ENCODE measurements at places on chromosomes 7 and 10.

- DNase-seq = no peak
Observed at GRCh38 chr10:84606428-84606827, 278.0 kb downstream of the CCSER2 start.

GRCh38 chr7:80629023-80629422 is 9.4 kb upstream of the CD36 start:
- no peak for DNase-seq

DNA sequence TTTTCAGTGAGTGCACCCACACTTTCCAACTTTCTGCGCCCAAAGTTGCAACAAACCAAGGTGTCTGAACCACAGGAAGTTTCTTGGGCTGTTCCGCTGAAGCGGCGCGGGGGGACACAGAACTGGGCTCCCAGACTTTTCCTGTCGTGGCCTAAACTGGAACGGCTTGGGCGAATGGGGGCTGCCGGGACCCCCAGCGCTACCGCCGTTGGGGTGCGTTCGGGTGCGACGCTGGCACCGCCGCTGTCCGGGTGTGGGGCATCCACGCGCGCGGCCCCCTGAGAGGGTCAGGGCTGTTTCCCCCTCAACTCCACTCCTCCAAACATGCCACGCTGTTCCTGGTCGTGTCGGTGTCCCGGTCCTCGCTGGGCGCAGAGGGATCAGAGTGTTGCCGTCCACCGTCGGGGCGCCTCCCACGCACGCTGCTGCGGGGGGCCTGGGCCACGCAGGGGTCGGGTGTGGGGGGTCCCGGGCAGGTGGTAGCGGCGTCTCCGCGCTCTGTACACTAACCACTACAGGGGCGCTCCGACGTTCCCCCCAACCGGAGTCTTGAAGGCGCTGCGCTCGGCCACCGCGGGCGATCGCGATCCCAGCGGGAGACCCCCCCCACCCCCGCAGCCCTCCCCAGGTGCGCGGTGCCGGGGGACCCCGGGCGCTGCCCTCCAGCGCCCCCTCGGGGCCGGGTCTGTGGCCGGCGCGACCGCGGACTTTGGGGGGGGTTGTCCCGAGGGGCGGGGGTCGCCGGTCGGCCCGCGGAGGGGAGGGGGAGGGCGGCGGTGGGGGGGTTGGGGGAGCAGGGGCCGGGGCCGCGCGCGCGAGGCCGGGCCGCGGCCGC is 2.2 kb upstream of the CUX1 start:
- peak; percentile 60 for DNase-seq

DNA sequence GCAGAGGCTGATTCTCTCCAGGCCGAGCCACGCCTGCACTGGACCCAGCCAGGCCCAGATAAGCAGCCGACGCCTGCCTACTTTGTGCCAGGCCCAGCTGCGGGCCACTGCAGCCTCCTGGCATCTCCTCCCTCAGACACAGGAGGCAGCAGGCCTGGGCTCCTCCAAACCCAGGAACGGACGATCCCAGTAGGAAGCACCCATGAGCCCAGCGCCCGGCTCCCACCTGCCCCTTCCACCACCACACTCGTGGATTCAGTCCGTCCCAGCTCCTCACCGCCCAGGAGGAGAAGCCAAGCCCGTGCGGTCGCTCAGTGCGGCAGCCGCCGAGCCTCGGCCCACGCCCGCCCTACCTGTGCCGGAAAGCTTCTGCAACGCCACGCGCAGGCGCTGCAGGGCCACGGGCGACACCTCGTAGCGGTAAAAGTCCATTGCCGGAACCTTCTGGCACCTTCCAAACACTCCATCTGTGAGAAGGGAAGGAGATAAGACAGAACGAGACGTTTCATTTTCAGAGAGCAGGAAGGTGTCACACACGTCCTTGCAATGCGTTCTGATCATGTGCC is 271.1 kb downstream of the PTPRN2 start:
- DNase-seq = no peak

GRCh38 chr10:15879058-15879457 is 18.8 kb upstream of the MINDY3 start:
- no peak for DNase-seq

- DNase-seq = no peak
Observed at GRCh38 chr10:1022413-1022812, 3.2 kb downstream of the IDI2 start.

DNA sequence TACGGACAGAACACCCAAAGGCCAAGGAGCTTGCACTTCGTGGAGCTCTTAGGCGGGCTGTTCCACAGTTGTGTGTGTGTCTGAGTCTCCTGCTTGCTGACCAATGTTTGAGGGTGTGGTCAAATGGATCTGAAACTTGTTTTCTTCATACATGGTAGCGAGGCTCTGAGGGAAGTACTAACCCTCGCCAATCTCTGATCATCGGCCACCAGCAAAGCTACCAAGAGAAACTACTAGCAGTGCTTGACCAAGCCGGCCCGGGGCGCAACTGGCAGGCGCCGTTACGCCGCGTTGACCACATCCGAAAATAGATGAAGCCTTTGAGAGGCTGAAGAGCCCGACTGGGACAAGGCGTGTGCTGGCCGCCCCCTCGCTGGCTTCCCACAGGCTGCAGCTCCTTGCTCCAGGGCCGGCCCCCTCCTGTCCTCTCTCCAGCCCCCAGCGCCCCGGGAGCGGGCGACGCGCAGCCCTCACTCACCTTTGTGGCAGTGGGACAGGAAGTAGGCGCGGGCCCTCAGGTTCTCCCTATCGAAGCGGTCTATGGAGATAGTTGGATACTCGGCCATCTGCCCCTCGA is 384 bp downstream of the DCLRE1C start:
- DNase-seq = no peak

GRCh38 chr10:3094609-3095036 is 27.3 kb downstream of the PFKP start:
- no peak for DNase-seq

DNA sequence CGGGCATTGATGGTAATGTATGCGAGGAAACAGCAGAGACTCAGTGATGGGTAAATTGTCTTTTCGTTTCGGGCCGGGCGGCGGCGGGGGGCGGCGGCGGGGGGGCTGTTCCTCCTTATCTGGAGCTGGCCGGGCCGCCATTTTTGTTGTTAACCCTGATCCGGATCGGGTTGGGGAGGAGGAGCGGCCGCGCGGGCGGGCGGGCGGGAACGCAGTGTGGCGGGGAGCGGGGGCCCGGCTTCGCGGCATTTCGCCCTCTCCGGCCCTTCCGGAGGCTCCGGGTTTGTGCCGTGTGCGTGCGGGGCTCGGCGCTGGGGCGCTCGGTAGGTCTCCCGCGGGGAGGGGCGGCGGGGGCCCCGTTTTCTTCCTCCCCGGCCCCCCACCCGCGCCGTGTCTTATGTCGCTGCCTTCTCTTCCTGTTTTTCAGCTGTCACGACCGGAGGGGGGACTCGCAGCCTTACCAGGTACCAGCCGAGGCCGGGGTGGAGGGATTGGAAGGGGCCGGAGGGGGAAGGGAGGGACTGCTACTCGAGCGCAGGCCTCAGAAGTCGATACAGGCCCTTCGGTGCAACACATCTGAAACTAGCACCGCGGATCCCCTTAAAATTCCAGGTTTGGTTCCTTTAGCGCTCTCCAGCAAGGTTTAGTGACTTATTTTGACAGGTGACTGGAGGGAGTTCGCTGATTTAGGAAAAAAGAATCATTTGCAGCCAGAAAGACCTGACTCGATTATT is 820 bp downstream of the WAC start:
- peak; percentile 50 for DNase-seq

DNA sequence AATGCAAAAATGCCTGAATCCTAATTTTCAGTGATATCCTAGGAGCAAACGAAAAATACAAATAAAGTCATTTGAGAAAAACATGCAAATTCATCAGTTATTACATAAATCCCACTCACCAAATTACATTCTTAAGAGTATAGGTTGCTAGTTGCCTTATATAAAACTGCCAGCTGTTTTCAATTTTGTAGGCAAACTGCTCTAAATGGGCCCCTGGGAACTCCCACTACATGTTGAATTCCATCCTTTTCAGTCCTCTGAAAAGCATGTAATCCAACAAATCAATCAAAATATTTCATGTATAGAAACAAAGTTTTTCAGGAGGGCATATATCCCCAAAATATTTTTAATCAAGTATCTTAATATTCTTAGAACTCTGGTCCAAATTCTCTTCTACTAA is 2.1 kb upstream of the JMJD1C start:
- no peak for DNase-seq

GRCh38 chr10:131820626-131821025 is 80.2 kb upstream of the PPP2R2D start:
- DNase-seq = no peak

- DNase-seq = no peak
Observed at GRCh38 chr10:21757185-21757901, 223.3 kb downstream of the MLLT10 start.

DNA sequence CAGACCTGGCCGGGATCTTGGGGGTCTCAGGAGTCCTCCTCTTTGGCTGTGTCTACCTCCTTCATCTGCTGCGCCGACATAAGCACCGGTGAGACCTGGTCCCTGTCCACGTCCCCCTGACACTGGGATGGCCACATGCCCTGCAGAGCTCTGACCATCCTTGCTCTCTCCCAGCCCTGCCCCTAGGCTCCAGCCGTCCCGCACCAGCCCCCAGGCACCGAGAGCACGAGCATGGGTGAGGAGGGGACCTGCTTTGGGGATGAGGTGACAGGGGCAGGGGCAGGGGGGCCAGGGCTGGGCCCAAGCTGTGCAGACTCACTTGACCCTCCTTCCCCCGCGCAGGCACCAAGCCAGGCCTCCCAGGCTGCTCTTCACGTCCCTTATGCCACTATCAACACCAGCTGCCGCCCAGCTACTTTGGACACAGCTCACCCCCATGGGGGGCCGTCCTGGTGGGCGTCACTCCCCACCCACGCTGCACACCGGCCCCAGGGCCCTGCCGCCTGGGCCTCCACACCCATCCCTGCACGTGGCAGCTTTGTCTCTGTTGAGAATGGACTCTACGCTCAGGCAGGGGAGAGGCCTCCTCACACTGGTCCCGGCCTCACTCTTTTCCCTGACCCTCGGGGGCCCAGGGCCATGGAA is 959 bp downstream of the PVRIG start:
- DNase-seq = no peak

DNA sequence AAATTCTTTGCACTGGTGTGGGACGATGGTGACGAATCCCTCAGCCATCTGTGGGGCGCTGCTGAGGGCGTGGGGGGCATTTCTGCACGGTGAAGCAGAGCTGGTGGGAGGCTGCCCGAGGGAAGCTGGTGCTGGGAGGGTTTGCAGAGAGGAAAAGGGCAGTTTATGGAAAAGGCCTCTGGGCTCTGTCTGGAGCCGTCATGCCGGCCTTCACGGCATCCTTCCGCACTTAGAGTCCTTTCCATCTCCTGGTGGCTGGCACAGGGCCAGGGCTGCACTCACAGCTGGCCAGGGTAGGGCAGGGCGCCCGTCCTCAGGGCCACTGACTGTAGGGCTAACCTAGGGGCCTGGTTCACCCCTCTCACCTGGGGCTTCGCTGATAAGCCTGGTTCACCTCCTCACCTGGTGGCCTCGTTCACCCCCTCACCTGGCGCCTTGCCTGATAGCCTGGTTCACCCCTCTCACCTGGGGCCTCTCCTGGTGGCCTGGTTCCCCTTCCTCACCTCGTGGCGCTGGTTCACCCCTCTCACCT is 598 bp upstream of the AMZ1 start:
- no peak for DNase-seq

GRCh38 chr10:91513598-91514424 is 103.7 kb downstream of the HECTD2 start:
- DNase-seq = no peak

DNA sequence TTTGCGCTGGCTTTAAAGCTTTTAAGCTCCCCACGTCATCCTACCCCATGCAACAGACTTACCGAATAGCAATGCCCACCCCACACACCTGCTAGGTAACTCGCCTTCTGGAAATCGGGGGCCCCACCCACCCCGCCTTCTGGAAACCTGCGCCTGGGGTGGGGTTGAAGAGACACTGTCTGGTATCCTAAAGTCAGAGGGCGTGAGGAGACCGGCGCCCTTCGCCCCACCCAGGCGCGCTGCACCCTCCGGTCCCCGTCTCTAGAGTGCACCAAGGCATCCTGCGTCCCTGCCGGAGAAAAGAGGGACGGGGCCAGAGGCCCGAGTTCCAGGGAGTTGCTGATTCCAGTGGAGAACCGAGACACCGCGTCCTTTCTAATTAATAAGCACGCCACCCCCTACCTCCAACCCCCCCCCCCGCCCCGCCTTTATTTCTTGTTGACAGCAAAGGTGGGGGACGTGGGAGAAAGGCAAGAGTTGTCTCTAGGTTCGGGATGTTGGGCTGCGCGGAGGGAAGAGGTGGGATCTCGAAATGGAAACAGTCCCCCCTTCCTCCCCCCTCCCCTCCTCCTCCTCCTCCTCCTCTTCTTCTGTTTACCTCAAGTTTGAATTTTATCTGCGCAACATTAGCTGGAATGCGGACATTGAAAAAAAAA is 220.9 kb upstream of the MKLN1 start:
- peak; percentile 38 for DNase-seq

- DNase-seq = no peak
Observed at GRCh38 chr7:147513451-147513850, 1077.1 kb upstream of the C7orf33 start.

DNA sequence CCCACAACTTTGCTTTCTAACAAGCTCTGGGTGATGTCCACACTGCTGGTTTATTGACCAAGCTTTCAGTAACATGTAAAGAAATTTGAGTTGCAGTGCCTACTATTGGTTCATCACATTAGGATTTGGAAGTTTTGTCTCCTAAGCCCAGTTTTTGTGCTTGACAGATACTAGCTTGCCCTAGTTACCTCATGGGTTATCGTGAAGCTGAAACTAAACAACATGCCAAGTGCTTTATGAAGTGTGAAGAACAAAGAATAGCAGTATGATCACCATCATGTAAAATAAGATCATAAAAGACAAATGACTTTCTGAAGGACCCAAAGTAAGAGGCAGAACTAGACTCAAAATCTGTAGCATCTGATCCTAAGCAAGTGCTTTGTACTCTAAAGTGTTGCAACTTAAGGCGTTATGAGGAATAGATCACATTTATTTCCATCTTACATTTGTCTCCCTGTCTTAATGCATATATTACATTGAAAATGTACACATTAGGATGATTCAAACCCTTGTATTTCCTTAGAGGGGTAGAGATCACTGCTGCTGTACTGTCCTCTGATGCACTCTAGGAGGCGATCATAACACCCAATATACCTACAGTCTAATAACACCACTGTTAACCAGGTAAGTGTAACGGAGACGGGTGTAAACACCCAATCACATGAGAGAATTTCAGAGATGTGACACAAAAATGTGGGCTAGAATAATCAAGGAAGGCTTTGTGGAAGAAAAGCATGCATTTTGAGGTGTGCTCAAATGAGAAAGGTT is 71.3 kb downstream of the NRCAM start:
- DNase-seq = no peak

Data from activated T-helper 1 cell treated with anti-CD3 and anti-CD28 coated beads, Interleukin-2, amount 50 U/mL, for 16 hours (primary cell).